Mesendoderm (in vitro differentiated cells): ENCODE measurements at places on chromosomes 3 and 15.

DNA sequence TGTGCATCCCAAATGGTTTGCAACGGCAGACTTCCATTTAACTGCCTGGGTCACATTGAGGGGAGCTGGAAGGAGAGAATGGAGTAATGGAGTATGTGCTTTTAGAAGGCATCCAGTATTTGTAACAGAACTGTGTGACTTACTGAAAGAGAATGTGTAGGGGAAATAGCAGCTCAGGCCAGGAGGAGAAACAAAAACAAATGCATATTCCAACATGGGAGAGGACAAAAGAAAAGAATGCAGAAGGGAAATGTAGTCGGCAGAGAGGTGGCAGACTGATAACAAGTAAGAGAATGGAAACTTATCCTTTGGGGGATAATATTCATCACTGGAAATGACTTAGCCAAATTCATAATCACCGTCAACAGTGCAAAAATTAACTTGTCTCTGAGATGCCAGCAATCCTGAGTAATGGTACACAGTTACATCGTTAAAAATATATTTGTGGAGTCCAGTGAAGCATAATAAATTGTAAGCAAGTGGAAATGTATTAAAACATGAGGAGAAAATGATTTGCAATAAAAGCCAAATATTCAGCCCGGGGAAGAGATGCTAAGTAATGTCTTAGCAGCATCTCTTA is 294.9 kb upstream of the SGO1 start:
- peak; percentile 69 for DNase-seq

GRCh38 chr15:96343113-96344059 is 12.9 kb downstream of the NR2F2 start:
- DNase-seq: no peak

GRCh38 chr15:98844261-98844660 is 163.3 kb downstream of the PGPEP1L start:
- DNase-seq: no peak

GRCh38 chr15:72140088-72140487 is 21.9 kb downstream of the SENP8 start:
- DNase-seq: no peak

- DNase-seq: no peak
These were observed 118.2 kb downstream of the KLF13 start for GRCh38 chr15:31444844-31445243.

DNA sequence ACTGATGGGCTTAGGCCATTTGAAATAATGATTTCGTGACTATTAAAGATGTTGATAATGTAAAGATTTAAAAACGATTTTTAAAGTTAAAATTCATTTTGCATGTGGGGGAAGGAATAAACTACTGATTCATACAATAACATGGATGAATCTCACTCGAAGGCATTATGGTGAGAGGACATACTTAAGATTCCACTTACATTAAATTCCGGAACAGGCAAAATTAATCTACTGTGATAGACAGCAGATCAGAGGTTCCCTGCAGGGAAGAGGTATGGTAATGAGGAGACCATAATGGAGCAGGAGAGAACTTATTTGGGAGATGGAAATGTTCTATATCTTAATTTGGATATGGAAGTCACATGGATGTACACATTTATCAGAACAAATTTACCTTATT is 28.4 kb upstream of the RAB6B start:
- DNase-seq: no peak

GRCh38 chr3:33007776-33008175 is 56.3 kb downstream of the CCR4 start:
- DNase-seq: no peak

GRCh38 chr3:117435506-117435905 is 725.9 kb downstream of the TUSC7 start:
- DNase-seq: no peak

DNA sequence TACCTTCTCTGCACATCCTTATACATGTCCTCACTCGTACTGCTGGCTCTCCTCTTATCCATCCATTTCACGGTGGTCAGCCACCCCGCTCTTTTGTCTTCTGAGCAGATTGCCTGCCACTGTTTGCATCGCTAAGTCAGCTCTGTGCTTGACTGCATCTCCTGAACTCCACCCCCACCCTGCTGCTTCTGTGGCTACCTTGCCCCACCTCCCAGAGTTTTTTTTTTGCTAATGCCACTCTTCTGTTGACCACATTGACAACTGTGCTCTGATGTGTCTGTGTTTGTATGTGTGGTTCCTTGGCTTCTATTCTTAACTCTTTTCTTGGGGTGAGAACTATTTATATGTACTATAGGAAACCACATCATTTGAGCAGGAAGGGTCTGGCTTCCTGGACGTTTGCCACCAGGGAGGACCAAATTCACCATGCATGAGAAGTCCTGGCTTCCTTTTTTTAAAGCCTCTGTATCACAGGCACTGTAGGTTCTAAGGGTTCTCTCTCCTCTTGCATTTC is 12.8 kb upstream of the MTMR10 start:
- peak; percentile 34 for DNase-seq

DNA sequence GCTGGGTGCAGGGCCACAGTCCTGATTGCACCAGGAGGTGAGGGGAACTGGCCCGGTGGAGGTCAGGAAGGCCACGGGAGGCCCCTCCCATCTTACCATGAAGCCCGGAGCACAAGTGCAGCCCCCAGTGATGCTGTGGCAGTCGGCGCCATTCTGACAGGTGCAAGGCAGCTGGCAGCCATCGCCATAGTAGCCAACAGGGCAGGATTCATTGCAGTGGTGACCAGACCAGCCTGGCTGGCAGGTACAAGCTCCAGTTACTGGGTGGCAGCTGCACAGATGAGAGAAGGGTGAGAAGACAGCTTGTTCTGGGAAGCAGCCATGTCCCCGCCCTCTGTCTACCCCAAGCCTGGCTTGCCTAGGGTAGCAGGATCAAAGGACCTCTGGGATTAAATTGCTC is 88.2 kb downstream of the RAB11A start:
- DNase-seq: no peak
